ENCODE measurements at places on chromosomes 11 and 22.

GRCh38 chr11:104046331-104046730, 9.9 kb downstream of the DDI1 start:
- DNase-seq, result no peak

DNA sequence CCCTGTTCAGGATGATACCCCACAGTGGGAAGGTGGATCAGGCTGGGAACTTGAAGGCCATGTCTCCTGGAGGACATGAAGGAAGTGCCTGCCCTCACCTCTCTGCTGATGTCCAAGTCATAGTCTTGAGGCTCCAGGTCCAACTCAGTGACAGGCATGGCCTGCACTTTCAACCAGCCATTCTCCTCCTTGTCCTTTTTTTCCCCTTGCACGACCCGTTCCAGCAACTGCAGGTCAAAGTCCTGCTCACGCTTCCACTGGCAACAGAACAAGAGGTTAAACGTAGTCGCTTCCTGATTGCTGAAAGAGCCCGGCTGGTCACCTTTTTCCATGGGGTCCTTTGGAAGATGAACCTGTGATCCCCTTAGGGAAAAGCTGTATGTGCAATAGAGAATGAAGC, 47.7 kb downstream of the C11orf58 start:
- DNase-seq, result no peak

DNA sequence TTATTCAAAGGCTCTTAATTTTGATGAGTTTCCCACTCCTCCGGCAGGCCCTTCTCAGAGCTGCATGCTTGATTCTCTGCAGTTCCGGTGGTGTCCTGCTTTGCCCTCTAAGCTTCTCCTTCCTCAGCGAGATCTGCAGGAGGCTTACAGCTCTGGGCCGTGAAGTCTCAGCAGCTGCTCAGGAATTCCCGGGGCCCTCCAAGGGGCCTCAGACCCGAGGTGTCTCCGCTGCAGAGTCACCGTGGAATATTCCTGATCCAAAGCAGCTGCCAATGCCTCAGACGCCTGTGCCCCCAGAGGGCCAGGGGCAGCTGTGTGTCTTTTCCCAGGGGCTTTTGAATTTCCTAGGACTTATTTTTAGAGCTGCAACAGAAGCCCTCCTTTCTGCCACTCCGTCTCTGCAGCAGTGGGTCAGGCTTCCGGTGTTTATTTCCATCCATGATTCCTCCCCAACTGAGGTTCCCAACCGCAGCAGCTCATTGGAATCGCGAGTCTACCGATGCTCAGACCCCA, 37.2 kb downstream of the RPS6KA4 start:
- no peak for DNase-seq

GRCh38 chr22:20424568-20424931, 13.1 kb downstream of the SCARF2 start:
- DNase-seq, result no peak

DNA sequence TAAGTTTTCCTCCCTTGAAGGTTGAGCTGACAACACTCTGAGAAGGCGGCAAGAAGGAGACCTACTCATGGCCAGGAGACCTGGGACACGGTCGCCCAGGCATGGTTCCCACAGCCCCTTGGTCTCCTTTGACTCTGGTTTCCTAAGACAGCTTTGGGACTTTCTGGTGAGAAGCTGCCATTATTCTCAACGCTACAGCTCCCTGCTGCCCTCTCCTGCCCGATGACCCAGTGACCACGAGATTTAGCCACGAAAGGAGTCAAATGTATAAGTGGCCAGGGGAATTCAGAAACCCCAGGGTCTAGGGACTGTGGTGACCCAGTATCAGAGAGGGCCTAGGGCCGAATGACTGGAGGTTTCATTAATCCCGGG, 699 bp upstream of the SDF2L1 start:
- DNase-seq, result no peak

GRCh38 chr11:1639666-1640065, 10.1 kb downstream of the KRTAP5-5 start:
- DNase-seq, result no peak

DNA sequence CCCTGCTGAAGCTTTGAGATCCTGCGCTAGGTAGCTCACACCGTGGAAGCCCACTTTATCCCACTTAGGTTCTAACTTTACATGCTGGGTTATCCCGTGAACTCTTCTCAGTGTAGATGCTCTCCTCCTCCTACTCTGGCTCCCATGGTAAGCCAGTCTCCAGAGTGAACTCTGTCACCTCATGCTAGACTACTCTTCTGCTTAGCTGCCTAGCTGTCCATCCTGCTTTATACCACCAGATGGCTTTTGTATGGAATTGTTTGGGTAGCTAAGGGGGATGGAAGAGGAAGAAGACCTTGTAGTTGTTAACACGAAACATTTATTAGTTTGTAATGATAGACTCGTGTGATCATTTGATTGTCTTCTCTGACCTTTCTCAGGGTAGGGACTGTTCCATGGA, 46.8 kb downstream of the EMSY start:
- DNase-seq, result no peak

- DNase-seq, result no peak
Observed at GRCh38 chr22:35445933-35446332, 46.0 kb downstream of the MCM5 start.

DNA sequence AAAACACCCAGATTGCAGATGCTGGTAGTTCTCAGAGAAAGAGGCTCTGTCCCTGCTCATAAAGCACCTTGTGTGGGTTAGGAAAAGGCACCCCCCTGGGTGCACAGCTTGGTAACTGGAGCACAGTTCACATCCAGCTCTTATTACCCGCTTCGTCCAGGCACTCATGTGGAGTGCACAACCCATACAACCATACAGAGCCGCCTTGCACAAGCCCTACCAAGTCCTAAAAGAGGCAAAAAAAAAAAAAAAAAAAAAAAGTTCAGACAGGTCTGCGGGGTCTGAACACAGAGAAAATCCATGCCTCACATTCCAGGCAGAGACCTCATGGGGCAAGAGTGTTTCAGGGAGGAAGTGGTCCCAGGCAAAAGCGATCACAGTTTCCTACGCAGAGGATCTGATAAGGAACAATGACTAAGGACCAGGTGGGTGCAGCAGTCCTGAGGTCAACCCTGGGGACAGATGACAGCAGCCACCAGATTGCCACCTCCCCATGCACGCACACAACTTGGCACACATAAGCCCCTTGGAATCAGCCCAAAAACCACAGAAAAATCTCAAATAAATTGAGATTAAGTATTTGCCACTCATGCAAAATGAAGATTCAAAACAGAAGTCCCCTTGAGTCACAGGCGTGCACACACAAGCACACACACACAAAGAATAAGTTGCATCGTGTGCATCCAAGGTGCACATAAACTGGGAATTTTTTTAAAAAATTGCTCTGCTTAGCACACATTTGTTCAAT, 12.3 kb downstream of the MB start:
- DNase-seq, result no peak

- no peak for DNase-seq
Observed at GRCh38 chr22:38837414-38837928, 6.4 kb downstream of the NPTXR start.

DNA sequence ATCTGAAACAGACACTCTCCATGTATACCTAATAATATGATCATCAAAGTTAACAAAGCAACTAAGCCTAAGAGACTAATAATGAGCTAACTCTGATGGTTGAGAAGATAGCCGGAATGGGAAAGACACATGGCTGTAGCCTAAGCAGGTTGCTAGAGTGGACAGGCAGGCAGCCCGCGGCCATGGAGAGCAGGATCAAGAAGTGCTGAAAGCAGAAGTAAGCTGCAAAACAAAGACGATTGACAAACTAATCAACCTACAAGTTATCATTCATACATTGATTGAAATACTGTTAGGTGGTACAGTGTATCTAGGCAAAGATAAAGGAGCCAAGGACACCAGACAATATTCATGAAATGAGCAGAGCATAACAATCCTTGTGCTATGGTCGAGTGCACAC, 29.3 kb downstream of the SLN start:
- DNase-seq, result no peak

- no peak for DNase-seq
Observed at GRCh38 chr22:50622723-50623327, 5.1 kb downstream of the ARSA start.

GRCh38 chr22:30754971-30755758, 60.5 kb downstream of the OSBP2 start:
- peak; percentile 49 for DNase-seq

- DNase-seq, result no peak
Observed at GRCh38 chr22:46074771-46075551, 75.4 kb upstream of the PPARA start.

DNA sequence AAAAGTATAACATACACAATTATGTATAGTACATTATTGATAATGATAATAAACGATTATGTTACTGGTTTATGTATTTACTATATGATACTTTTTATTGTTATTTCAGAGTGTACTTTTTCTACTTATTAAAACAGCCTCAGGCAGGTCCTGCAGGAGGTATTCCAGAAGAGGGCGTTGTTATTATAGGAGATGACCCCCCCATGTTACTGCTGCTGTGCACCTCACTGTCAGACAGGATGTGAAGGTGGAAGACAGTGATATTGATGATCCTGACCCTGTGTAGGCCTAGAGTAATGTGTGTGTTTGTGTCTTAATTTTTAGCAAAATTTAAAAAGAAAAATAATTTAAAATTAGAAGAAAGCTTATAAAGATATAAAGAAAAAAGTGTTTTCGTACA, 57.6 kb downstream of the REXO2 start:
- no peak for DNase-seq

DNA sequence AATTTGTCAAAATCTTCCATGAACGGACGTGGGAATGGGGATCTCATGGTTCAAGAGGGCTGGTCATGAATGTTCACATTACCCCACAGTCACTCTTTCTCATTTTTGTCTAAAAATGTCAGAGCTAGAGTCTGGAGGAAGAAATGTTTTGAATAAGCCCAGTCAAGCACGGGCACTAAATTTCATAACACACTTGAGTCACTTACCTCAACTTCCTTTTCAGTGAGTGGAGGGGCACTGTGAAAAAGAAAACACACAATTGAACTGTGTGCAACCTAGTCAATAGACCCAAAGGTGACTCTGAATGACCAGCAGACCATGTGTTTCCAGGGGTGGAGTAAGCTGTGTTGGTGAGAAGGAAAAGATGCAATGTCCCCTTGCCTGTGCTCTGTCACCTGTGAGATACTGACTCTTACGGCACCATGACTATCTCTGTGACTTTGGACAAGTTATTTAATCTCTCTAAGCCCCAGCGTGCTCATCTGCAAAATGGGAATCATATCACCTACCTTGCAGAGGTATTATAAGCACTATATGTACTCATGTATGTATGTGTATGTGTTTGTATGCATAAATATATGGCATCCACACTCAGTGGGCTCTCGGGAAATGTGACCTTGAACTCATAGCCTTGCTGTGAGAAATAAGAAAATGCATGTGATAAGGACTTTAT, 38.2 kb upstream of the LYVE1 start:
- DNase-seq, result no peak

GRCh38 chr11:68122936-68123539, 1.9 kb upstream of the CHKA start:
- DNase-seq, result no peak

GRCh38 chr22:32631507-32632255, 157.1 kb downstream of the FBXO7 start:
- DNase-seq, result no peak

DNA sequence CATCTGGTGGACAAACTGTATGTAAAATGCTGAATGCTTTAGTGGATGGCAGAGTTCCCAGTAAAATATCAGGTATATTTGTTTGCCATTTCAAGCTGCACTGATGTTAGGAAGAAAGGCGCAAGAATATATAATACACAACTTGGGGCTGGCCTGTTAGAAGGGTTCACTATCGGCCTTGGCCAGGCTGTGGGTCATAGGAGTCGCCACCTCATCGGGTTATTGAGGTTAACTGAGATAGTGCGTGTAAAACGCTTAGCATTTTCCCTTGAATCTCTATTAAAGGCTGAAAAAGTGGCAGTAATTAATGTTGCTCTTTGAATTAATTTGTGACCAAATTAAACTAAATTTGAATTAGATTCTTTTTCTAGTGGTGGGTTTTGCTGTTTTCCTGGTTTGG, 5.1 kb downstream of the FAM118A start:
- no peak for DNase-seq

GRCh38 chr11:56845121-56845732, 96.7 kb upstream of the OR9G4 start:
- DNase-seq, result no peak

Data from activated T-cell treated with anti-CD3 and anti-CD28 coated beads for 24 hours (primary cell).